T-helper 1 cell (primary cell): ENCODE measurements at places on chromosomes 6 and 20.

GRCh38 chr6:30985490-30985889 lies 2.0 kb downstream of the MUC21 start:
- DNase-seq: no peak

DNA sequence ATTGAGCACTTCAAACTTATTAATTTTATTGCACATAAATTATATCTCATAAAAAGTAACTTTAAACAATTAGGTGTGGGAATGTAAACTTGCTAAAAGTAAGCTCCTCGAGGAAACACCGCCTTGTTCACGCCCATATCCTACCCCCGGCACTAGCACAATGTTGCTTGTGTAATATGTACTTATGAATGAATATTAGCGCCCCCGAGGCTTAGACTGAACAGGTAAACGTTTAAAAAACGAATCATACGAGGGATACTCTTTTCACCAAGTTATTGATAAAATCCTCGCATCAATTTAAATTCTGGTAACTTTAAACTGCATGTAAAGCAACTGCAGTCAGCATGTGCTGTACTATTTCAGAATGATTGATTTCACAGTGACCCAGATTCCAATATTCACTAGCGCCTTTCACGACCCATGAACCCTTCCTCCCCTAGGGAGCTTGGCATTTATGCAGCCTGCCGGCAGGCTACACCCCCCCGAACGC lies 637 bp downstream of the TFB1M start:
- no peak for DNase-seq

DNA sequence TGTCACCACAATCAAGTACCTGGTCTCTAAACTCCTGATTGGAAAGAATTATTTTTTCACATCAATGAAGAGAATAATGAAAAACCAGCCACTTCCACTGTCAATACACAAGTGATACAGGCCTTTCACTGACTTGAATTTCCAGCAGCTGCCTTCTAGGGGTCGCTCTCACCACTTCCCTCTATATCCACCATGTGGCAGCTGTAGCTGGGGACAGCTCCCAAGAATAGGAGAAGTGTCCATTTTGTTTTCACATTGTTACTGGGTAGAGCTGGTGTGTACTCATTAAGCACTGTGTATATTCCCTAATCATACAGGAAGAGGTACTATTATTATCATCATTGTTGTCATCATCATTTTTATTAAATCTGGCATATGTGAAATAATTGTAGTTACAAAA lies 438.4 kb upstream of the SPTLC3 start:
- DNase-seq: no peak

DNA sequence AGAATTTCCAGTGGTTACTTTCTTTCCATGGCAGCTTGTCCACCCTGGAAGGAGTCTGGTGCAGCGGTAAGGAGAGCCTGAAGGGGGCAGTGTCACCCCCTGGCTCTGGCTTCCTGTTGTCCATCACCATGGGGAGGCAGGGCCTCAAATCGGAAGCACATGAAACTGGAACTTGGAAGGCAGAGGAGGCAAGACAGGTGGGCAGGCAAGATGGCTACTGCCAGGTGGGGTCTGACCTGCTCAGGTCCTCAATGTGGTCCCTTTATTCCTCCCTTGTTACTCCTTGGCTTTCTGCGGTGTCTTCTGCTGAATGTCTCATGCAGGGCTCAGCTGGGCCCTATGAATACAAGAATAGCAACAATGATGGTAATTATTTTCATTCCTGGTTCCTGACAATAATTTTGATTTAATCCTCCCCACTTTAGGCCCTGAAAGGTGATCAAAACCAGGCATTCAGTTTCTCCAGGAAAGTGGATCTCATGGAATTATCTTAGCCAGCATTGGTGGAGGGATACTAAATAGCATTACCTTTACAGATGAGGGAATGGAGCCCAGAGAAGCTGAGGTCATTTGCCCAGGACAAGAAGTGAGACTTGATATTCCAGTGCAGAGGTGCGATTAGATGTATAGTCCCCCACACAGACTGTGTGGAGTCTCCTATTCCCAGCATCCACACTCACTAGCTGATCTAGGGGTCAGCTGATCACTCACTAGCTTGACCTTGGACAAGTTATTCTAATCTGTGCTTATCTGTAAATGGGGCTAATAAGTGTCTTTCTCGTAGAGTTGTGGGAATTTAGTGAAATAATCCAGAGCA lies 17.6 kb upstream of the SNAI1 start:
- DNase-seq: no peak

DNA sequence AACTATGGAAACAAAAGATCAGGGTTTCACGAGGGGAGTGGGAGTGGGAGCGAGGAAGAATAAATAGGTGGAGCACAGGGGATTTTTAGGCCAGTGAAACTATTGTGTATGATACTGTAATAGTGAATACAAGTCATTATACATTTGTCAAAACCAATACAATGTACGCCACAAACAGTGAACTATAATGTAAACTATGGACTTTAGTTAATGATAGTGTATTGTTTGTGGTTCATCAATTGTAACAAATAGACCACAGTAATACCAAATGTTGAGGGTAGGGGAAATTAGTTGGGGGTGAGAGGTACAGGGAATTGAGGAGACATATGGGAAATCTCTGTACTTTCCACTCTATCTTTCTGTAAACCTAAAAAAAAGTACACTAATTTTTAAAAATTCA lies 218.4 kb downstream of the FRK start:
- DNase-seq: no peak

DNA sequence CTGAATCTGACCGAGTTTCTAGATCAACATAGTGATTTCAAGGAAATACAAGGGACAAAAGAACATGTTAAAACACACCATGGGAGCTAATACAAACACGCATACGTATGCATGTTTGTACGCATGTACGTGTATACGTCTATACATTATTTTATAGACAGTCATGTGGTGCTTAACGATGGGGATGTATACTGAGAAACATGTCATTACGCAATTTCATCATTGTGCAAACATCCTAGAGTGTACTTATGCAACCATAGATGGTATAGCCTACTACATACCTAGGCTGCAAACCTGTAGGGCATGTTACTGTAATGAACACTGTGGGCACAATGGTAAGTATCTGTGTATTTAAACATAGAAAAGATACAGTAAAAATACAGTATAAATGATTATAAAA lies 25.0 kb upstream of the NELFCD start:
- DNase-seq: no peak

GRCh38 chr6:157245436-157245835 lies 77.9 kb downstream of the TMEM242 start:
- DNase-seq: no peak

GRCh38 chr6:113671421-113671820 lies 185.7 kb upstream of the MARCKS start:
- no peak for DNase-seq

- DNase-seq: no peak
Measured at GRCh38 chr6:9401960-9402359, 966.6 kb upstream of the SLC35B3 start.

DNA sequence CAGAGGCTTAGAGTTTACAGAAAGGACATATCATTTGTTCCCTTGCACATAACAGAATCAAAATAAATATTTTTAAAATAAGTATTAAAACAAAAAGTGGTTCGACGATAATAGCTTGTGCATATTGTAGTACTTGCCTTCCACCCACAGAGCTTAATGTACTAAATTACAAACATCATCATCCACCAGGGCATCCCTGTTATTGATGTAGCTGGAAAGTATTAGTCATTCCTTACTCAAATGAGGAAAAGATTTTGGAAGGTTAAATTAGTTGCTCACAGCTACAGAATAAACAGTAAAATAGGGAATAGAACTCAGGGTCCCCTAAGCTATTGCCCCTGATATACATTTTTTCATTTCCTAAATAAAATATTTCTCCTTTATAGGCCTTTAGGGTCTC lies 150.3 kb downstream of the PTPRK start:
- no peak for DNase-seq

- DNase-seq: no peak
Measured at GRCh38 chr20:43959920-43960227, 45.2 kb downstream of the TOX2 start.

GRCh38 chr20:33119725-33120720 lies 40.6 kb downstream of the BPIFB4 start:
- no peak for DNase-seq

DNA sequence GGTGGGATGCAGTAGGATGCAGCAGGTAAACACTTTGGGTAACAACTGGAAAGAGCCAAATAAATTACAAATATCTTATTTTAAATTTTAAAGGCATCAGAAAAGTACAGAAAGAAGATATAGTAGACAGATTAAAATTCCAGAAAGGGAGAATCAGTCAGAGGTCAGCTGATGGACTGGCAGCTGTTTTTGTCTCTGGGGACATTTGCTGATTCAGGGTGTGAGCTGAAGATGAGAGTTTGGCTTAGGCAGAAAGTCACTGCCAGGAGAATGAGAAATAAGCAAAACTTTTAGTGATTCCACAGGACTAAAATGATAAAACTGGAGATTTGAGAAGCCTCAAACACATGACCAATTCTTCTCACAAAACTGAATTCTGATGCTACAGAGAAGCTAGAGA lies 39.5 kb downstream of the AHI1 start:
- DNase-seq: no peak

DNA sequence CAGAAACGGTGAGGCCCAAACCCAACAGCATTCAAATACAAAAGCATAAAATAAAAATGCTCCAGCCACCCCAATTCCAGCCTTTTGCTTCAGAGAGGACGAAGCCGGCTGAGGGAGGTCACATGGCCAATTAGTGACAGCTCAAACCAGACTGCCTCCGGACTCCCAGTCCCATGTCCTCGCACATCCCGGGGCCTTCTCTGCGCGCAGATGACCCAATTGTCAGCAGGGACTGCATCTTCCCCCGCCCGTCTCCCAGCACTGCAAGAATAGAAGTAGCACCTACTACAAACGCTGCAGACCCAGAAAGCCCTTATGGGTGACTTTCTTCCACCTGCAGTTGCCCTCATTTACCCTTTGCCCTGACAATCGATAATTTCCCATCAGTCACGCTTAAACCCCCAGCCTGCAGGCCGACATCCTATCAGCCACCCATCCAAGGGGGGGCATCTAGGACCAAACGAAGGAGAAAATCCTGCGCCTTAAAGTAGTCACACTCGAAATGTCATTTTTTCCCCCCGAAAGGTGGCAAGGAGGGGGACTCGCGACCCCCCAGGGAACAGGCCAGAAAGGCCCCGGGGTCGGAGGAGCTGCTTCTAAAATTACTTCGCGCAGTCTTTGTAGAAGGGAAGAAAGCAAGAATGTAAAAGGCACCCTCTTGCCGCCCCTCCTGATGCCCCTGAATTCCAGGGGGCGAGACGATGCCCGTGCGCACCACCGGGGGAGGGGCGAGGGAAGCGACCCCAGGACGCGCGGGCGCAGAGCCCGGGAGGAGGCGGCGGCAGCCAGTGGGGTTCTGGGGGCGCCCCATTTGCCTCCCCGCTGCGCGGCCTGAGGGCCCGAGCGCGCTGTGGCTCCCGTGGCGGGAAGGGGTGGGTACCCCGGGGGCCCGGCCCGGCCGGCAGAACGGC lies 792 bp downstream of the SLC23A2 start:
- peak; percentile 18 for DNase-seq

DNA sequence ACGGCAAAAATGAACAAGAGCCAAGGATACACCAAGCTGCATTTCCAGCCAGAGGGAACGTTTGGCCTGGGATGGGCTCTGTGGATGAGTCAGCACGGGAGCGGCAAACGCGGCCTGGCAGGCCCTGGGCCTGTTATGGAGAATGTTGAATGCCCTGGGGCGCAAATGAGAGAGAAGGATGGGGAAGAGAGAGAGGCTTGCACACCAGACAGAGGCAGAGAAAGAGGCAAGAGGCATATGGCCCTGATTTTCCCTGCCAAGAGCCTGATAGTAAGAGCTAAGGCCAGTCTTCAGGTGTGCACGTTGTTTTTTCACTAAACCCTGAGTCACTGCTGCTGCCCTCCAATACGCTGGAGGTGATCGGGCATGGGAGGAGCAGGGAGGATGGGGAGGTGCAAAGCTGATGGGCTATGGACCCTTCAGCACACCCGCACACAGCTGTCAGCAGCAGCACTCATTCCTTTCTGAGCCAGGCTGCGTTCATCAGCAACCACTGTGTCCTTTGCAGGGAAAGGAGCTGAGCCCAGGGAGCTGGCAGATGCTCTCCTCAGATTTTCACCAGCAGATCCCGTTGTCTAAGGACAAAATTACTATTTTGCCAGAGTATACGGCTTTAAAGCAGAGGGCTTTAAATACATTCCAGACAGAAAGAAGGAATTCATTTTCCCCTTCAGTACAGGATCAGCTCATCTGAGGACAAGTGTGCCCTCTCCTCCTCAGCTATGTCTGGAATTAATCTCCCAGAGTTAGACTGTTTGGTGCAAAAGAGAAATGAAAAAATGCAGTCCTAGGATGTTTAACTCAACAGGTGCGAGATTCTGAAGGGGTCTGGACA lies 61.7 kb upstream of the SLC22A23 start:
- no peak for DNase-seq

GRCh38 chr6:92122746-92123145 lies 1296.6 kb downstream of the EPHA7 start:
- DNase-seq: no peak
